ENCODE measurements at places on chromosomes 6 and 20.

DNA sequence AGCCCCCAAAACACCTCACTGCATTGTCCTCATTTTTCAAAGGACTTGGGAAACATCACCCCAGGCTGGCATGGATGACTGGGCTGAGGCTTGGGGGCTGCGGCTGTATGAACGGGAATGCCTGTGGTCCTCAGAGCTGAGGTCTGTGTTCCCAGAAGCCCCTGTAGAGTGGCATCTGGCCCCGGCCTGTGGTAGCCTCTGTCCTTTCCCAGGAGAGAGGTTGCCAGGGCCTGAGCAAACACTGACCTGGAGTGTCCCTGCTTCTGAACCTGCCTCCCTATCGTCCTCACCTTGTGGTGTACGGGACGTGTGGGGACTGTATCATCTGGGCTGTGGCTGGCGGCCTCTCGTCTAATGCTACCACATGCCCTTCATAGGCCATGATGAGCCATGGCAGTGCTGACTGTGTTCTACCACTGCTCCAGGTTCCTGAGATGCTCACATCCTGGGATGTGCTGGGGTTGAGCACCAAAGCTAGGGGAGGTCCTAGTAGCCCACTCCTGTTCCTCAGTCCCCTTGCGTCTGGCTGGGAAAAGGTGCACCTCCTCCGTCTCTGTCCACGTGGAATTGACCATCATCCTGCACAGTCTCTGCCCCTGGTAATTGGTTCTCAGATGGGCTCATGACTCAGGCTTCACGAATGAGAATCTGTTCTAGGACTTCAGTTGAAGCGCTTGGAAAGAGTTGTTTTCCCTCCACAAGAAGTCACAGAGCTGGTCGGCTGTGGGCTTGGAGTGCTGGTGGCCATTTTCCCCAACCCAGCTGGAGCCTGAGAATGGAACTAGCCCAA, 27.6 kb downstream of the PHACTR3 start:
- DNase-seq, result no peak

- DNase-seq, result no peak
Measured at GRCh38 chr6:11263291-11263775, 30.9 kb upstream of the NEDD9 start.

- no peak for DNase-seq
Measured at GRCh38 chr6:170129691-170130171, 161.1 kb downstream of the DLL1 start.

DNA sequence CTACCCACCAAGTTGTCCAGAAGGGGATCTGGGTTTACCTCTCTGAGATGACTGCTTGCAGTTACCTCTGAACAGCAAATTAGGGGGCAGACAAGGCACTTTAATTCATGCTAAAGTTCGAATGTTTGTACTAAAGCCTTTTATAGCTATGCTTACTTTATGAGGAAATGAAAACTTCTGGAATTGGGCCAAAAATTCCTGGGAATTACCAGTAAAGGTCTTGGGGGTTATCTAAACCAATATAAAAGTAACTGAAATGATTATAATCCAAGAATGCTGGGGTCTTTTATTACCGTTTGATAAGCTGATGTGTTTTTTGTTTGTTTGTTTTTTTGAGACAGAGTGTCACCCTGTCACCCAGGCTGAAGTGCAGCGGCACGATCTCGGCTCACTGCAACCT, 7.9 kb upstream of the LZTS3 start:
- no peak for DNase-seq

- DNase-seq, result no peak
Measured at GRCh38 chr20:23331450-23332350, 18.9 kb upstream of the NXT1 start.

All from activated T-helper 1 cell treated with anti-CD3 and anti-CD28 coated beads, Interleukin-2, amount 50 U/mL, for 16 hours (primary cell).